Fibroblast of skin of back (primary cell): ENCODE measurements at places on chromosomes 7 and 10.
A peak's percentile ranks its signal among the peaks of the same experiment; 100 is the strongest.

GRCh38 chr10:73044378-73045285 lies 52.0 kb downstream of the P4HA1 start:
- peak; percentile 89 for DNase-seq

- DNase-seq = no peak
Observed at GRCh38 chr10:24894309-24894708, 58.1 kb downstream of the PRTFDC1 start.

DNA sequence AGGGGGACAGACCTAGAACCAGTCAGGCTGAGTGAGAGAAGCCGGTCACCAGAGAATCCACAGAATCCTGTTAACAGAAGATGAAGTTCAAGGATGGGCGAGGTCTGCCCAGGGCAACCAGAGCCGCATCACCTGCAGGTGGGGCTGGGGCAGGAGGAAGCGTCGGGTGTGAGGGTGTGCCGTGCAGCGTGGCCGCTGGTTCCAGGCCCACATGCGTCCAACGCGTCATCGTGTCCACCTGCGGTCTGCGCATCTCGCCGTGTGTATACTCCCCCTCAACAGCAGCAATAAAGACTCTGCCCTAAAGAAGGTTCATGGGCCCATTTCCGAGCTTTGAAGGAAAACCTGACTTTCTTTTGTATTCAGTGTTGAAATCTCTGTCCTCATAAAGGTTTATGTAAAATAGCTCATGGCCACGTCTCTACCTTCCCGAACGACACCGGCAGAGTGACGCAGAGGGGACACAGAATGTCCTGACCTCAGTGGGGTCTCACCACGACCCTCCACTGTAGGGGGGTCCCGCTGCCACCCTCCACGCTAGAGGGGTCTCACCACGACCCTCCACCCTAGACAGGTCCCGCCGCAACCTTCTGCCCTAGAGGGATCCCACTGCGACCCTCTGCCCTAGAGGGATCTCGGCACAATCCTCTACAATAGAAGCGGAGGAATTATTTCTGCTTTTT lies 446.9 kb downstream of the PTPRN2 start:
- DNase-seq = no peak

DNA sequence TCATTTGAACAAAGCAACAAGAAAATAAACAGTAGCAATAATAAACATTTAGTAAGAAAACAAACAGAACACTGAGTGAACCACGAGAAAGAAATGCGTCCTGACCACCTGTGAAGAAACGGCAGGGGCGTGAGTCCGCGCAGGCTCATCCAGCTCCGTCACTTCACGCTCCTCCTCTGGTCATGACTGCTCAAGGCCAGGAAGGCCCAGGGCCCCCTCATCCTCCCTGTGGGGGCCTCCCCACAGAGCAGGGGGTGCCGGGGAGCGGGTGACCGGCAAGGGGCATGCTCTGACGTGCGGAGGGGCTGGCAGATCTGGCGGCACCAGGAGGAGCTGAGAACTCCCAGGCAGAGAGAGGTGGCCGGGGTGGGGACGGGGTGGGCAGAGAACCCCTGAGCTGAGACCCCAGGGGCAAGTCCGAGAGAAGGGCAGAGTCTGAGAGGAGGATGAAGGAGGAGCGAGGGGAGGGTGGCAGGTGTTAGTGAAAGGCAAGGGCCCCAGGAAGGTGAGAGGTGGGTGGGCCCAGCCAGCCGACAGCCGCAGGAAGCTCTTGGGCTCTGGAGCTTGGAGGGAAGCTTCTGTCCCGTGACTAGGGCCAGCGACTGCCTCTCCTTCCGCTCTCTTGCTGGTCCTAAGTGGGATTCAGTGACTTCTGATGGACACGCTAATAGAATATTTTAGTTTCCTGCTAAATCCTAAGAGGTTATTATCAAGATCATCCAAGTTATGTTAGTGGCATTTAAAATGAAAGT lies 223.9 kb downstream of the TCERG1L start:
- no peak for DNase-seq

GRCh38 chr10:26881600-26882331 lies 21.0 kb upstream of the ABI1 start:
- peak; percentile 70 for DNase-seq

- DNase-seq = peak; percentile 72
Observed at GRCh38 chr7:102992938-102993717, 80.3 kb downstream of the LRRC17 start.

GRCh38 chr7:66099232-66099550 lies 15.5 kb upstream of the CRCP start:
- DNase-seq = peak; percentile 19

GRCh38 chr10:84173501-84173929 lies at the start of gene GPR15LG:
TSS of gene GPR15LG (plus strand) at chr10:84173801. CDS start at chr10:84173852, 51 bp downstream.
- DNase-seq = no peak

DNA sequence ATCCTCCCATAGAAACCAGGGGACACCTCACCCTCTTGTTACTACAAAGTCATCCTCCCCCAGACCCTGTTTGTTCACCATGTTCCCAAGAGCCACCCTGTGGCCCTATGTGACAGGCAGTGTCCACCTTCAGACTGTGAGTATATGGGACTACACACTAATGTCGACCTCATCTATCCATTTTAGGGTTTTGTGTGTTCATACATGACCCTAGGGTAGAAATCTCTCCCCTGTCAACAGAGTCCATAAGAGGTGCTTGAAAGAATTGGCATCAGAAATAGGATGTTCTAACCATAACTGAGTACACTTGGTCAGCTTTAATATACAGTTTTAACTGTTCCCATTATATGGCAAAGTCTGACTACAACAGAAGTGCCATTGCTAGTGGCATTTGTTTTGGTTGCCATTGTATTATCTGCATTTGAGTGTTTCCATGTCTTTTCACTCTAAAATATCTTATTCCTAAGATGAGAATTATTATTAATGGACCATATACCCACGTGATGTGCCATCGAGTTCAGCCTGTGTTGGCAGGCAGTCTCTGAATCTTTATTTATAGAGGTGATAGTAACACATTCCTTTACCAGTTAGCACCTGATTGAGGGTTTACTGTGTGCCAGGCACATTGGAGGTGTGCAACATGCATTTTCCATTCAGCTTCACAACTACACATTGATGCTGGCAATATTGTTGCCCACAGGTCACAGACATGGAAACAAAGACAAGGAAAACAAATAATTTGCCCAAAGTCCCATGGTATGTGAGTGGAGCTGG lies 590.6 kb upstream of the IGFBP3 start:
- no peak for DNase-seq

DNA sequence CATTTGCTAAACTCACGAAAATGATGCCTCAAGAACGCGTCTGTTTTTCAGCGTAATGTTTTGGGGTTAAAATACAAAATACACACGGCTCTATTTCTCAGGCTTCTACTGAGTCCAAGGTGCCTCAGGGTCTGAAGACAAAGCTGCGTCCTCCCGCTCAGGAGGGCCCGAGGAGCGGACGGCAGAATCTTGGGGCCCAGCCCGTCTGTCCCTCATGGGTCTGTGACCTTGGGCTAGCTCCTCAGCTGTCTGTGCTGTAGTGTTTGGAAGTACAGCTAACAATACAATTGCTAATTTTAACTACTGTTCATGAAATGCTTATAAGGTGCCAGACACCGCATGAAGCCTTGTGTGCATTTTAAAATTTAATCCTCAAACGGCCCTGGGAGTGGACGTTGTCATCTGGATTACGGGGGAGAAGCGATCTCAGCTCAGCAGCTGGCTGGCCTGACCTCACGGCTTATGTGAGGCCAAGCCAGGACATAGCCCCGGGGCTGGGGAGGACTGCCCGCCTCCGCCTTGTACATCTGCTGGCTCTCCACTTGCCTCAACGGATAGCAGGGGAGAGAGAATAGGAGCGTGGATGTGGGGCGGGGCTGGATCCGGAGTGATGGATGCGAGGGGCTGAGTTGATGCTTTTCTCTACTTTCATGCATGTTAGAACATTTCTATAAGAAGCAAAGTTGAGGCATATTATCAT lies 357.4 kb downstream of the GLRX3 start:
- no peak for DNase-seq

- no peak for DNase-seq
Observed at GRCh38 chr7:151387161-151388006, 22.5 kb downstream of the WDR86 start.

GRCh38 chr7:112800486-112800885 lies 10.3 kb upstream of the TMEM168 start:
- no peak for DNase-seq

DNA sequence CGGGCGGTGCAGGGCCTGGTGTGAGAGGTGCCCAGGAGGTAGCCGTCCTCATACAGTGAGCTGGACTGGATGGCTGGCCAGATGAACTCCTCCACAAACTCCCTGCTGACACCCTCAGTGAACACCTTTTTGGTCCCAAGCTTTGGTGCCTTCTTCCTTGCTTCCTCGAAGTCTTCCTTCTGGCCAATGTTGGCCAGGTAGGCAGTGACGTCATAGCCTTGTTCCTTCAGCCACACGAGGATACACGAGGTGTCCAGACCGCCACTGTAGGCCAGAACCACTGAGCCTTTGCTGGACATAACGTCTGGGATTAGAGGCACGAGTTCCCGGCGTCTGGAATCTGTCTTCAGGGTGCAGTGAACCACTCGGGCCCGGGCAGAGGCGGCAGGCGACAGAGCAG lies 206.8 kb upstream of the SP4 start:
- no peak for DNase-seq

DNA sequence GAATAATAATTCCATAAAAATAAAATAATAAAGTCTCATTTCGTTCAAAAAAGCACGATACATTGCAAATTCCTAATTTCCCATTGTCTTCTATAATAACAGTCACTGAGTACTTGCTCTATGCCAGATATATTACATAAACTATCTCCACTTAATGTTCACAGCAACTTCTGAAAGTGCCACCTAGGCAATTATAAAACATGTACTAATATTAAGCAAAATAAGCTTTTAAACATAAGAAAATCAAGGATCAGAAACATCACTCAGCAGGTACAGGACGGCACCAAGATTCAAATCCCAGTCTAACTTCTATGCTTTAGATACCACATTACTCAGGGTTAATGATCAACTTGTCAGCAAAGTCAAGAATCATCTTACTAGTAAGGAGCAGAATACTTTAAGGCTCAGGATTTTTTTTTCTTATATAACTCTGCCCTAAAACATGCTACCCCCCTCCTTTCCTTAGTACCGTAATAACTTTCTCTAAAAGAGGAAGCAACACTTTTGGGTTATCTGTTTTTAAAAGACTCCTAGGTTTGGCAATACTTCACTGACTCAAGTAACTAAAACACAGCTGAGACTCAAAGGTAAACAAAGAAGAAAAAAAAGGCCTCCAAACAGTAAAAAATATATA lies 51.3 kb downstream of the USP6NL start:
- DNase-seq = no peak

DNA sequence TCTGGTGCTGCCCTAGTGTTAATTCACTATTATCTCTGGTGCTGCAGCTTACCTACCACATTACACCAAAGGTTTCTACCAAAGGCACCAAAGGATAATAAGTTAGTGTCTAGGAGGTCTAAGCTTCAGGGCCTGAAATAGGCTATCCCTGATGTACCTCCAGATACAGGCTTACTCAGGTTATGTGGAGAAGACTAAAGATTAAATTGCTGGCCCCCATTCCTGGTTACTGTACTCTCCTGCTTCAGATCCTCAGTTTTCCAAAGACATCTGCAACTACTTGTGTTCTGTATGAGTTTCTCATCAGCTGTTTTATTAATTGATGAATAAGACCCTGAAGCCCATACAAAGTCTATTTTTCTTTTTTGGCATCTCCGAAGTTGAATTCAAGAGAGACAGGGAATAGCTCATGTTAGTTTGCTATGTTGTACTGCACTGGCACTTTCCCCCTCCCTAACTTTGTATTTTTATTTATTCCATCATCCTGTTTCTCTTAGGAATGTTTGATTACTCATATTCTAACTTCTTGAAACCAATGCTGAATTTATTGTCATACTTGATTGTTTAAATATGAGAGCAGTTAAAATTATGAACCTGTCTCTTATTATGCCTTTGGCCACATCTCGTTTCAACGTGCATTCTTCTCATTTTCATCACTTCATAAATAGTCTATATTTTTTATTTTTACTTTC lies 85.9 kb downstream of the PON1 start:
- DNase-seq = no peak

DNA sequence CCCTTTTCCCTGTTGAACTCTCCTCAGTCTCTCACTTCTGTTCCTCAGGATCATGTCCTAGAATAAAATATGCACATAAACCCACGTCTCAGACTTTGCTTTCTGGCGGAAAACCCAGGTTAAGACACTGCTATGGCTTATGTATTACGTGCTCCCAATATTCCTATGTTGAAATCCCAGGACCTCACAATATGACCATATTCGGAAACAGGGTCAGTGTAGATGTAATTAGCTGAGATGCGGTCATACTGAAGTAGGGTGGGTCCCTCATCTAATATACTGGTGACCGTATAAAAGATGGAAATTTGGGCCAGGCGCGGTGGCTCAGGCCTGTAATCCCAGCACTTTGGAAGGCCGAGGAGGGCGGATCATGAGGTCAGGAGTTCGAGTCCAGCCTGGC lies 59.9 kb downstream of the KIAA1549 start:
- no peak for DNase-seq

DNA sequence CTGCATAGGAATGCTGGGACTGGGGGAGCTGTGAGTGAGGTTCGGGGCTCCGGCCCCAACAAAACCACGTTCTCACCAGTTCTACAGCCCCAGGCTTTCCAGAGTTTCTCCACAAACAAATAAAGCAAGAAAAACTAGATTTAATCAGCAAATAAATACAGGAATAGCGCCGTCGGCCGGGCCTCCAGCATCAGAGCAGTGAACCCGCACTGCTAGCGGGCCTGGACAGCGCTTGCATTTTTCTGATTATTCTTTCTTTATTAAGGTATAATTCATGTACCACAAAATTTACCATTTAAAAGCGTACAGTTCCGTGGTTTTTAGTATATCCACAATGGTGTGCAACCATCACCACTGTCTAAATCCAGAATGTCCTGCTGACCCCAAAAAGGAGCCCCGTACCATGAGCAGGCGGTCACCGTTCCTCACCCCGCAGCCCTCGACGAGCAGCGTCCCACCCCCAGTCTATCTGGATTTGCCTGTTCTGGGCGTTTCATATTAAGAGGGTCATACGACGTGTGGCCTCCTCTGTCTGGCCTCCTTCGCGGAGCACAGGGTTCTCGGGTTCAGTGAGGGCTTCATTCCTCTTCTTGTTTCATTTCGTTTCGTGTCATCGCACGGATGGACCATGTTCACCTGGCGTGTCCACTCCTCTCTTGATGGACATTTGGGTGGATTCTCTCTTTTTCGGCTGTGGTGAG lies 35.5 kb upstream of the FOXL3 start:
- no peak for DNase-seq

- DNase-seq = peak; percentile 90
Observed at GRCh38 chr10:61845950-61846268, 55.6 kb upstream of the ARID5B start.

DNA sequence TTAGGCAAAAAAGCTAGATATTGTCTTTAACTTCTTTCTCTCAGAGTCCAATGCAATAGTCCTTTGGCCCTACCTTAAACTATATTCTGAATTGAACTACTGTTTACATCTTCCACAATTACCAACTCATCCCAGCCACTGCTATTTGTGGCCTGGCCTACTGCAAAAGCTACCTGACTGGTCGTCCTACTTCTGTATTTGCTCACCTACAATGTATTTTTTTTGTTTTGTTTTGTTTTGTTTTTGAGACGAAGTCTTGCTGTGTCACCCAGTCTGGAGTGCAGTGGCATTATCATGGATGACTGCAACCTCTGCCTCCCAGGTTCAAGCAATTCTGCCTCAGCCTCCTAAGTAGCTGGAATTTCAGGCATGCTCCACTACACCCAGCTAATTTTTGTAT lies 51.2 kb downstream of the ARL4A start:
- no peak for DNase-seq

- no peak for DNase-seq
Observed at GRCh38 chr7:45055594-45056219, 33.1 kb downstream of the NACAD start.
